Breast epithelium (tissue), 4 donors: ENCODE measurements at places on chromosomes 7 and 10. TPM values are rescaled to one million over a fixed set of nuclear protein-coding genes. Genes with fewer than 3 reads are reported as not detected.
A peak's percentile ranks its signal among the peaks of the same experiment; 100 is the strongest.

DNA sequence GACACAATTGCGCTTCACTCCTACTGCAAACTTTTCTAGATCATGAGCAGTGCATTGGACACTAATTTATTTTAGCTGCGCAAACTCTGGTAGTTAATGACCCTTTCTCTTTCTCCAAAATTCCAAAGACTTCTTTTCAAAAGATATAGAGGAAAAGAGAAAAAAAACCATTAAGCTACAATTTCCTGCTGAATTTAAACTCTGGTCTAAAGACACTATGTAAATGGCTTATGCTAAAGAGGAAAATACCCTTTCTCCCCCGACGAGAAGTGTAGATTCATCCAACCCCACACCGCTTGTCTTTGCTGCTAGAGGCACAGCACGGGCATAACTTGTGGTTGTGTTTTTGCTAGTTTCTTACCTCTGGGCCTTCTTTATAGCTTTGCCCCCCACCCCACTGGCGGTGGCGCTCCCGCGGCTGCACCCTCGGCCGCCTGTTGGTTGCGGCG, 84.1 kb downstream of the SNX10 start:
- H3K27ac ChIP-seq = no peak overlapping the region
- no peaks in the 10 kb centered on the region for H3K36me3 ChIP-seq
- H3K4me1 ChIP-seq = peaks cover 6% of the 10 kb centered on the region
- H3K4me3 ChIP-seq = peak overlapping the region; percentile 49
- H3K27me3 ChIP-seq = peaks cover 93% of the 10 kb centered on the region

- H3K4me3 ChIP-seq = no peak overlapping the region
- H3K4me1 ChIP-seq = no peaks in the 10 kb centered on the region
- H3K27ac ChIP-seq = peak overlapping the region; percentile 35
These were observed 131.4 kb upstream of the BTBD16 start for GRCh38 chr10:122139627-122140170.

GRCh38 chr10:21318540-21319167, 206.8 kb downstream of the SKIDA1 start:
- no peak overlapping the region for H3K27ac ChIP-seq
- no peaks in the 10 kb centered on the region for H3K27me3 ChIP-seq
- no peak overlapping the region for H3K4me3 ChIP-seq

- H3K27ac ChIP-seq = no peak overlapping the region
- H3K4me1 ChIP-seq = no peaks in the 10 kb centered on the region
- no peaks in the 10 kb centered on the region for H3K36me3 ChIP-seq
- H3K27me3 ChIP-seq = no peaks in the 10 kb centered on the region
These were observed 988.6 kb downstream of the SORCS1 start for GRCh38 chr10:106175760-106176377.

- DNase-seq = no peak
- no peaks in the 10 kb centered on the region for H3K27me3 ChIP-seq
- H3K36me3 ChIP-seq = no peaks in the 10 kb centered on the region
- H3K27ac ChIP-seq = no peak overlapping the region
These were observed 28.7 kb downstream of the UPF2 start for GRCh38 chr10:12013926-12014325.

- H3K4me3 ChIP-seq = no peak overlapping the region
- no peaks in the 10 kb centered on the region for H3K36me3 ChIP-seq
- H3K4me1 ChIP-seq = no peaks in the 10 kb centered on the region
- no peak for DNase-seq
These were observed 12.0 kb upstream of the LIPA start for GRCh38 chr10:89263531-89263930.

GRCh38 chr10:31515819-31516402, 196.9 kb downstream of the ZEB1 start:
- no peak overlapping the region for H3K27ac ChIP-seq
- no peak overlapping the region for H3K4me3 ChIP-seq
- H3K27me3 ChIP-seq = no peaks in the 10 kb centered on the region
- H3K36me3 ChIP-seq = no peaks in the 10 kb centered on the region
- no peak for DNase-seq

- no peaks in the 10 kb centered on the region for H3K27me3 ChIP-seq
- no peaks in the 10 kb centered on the region for H3K4me1 ChIP-seq
- no peak overlapping the region for H3K4me3 ChIP-seq
- H3K36me3 ChIP-seq = no peaks in the 10 kb centered on the region
- H3K27ac ChIP-seq = no peak overlapping the region
These were observed 75.9 kb downstream of the HIBADH start for GRCh38 chr7:27586825-27587224.

DNA sequence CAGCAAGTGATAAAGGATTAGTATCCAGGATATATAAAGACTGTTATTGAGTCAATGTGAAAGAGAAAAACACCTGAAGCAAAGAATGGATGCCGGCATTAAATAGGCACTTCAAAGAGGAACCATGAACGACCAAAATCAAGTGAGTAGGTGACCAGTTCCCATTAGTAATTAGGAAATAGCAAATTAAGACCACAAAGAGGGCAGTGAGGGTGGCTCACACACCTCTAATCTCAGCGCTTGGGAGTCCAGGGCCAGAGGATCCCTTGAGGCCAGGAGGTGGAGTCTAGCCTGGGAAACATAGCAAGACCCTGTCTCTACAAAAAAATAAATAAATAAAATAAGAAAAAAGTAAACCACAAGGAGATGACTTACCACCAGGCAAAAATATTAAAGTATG, 1.5 kb upstream of the ANTXRL start:
- peak overlapping the region; percentile 66 for H3K4me3 ChIP-seq

- H3K27ac ChIP-seq = peak overlapping the region; percentile 52
- H3K36me3 ChIP-seq = no peaks in the 10 kb centered on the region
- H3K4me1 ChIP-seq = no peaks in the 10 kb centered on the region
- DNase-seq = no peak
- H3K27me3 ChIP-seq = peaks cover 3% of the 10 kb centered on the region
- H3K4me3 ChIP-seq = no peak overlapping the region
These were observed 33.8 kb upstream of the PRLHR start for GRCh38 chr10:118629211-118629610.

- no peak overlapping the region for H3K27ac ChIP-seq
These were observed 330.6 kb downstream of the GRID1 start for GRCh38 chr10:86035791-86036543.

DNA sequence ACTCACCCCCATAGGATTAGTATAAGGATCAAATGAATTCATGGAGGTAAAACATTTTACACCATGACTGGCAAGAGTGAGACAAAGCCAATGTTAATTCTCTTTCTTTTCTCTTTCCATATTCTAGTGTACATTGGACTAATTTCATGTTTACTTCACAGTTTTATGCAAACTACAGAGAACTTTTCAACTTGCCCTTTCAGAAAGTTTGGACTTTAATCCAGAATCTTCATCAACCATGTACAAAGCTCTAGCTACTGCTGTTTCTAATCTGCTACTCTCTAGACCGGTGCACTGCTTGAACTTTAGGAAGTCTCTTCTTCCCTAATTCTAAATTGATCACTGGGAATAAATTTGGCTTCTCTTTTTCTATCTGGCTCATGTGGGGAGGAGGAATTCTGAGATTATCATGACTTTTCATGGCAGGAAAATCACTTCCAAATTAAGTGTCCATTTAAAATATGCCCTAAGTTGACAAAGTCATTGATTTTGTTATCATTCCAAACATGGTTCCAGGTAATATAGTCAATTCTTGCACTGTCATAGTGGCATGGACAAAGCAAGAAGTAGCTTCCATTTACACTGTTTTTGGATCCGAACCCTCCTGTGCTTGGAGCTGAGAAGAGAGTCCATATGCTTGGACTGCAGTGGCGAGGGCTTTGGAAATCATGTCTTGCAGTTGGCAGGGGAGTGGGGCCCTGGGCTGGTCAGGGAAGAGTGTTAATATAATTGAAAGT, 903.3 kb downstream of the CCSER2 start:
- no peaks in the 10 kb centered on the region for H3K36me3 ChIP-seq
- H3K4me1 ChIP-seq = no peaks in the 10 kb centered on the region
- no peak overlapping the region for H3K27ac ChIP-seq
- no peaks in the 10 kb centered on the region for H3K27me3 ChIP-seq
- no peak for DNase-seq

DNA sequence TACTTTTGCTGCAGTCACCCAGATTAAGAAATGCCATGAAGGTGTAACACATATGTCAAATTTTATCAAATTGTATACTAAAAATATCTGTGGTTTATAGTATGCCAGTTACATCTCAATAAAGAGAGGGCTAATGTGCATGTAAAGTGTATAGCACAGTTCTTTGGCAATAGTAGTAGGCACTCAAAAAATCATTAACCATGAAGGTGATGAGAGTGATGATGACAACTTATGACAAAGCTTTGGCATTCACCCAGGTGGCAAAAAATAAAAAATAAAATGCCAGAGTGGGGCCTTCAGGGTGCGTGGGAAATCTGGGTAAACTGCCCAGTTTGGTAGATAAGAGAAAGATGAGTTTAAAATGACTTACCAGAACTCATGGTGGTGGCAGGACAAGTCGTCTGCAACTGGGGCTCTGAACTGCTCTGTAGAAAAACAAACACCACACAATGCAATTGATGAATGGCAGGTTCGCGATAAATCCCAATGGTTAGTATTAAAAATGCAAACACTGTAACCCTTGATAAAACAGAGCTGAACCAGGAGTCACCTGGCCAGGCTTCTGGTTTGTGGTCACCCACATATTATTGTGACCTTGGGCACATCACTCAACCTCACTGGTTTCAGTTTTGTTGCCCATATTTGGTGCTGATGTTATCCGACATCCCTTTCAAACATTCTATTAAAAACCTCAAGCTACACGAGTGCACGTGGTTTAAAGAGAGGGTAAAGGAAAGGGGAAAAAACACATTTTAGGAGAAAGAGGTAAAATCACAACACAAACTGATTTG, 120.2 kb downstream of the SORBS1 start:
- no peak overlapping the region for H3K27ac ChIP-seq
- no peak for DNase-seq
- H3K4me1 ChIP-seq = peaks cover 13% of the 10 kb centered on the region

GRCh38 chr10:133475425-133475734, 21.6 kb downstream of the SCART1 start:
- H3K4me1 ChIP-seq = no peaks in the 10 kb centered on the region
- H3K27ac ChIP-seq = no peak overlapping the region
- no peaks in the 10 kb centered on the region for H3K27me3 ChIP-seq
- H3K4me3 ChIP-seq = no peak overlapping the region
- no peaks in the 10 kb centered on the region for H3K36me3 ChIP-seq

GRCh38 chr7:157464971-157465886, 128.4 kb downstream of the DNAJB6 start:
- H3K27ac ChIP-seq = no peak overlapping the region
- H3K4me3 ChIP-seq = peak overlapping the region; percentile 7
- H3K27me3 ChIP-seq = peaks cover 23% of the 10 kb centered on the region

GRCh38 chr7:35038354-35038753, 1.1 kb upstream of the DPY19L1 start:
- H3K36me3 ChIP-seq = no peaks in the 10 kb centered on the region
- H3K4me1 ChIP-seq = no peaks in the 10 kb centered on the region
- peak overlapping the region; percentile 85 for H3K4me3 ChIP-seq
- peak overlapping the region; percentile 90 for H3K27ac ChIP-seq
- no peaks in the 10 kb centered on the region for H3K27me3 ChIP-seq

The PRF1 gene
- total RNA-seq = 4.3 TPM

The SH2D4B gene
- total RNA-seq = not detected

The SPDYE16 gene
- total RNA-seq = not detected

The RAPGEF5 gene
- total RNA-seq = 78.0 TPM

The AEBP1 gene
- 300 TPM for total RNA-seq

The ZNF735 gene
- not detected for total RNA-seq

The CYP26C1 gene
- 0.15 TPM for total RNA-seq

The ACBD7 gene
- 1.1 TPM for total RNA-seq
